ENCODE measurements at places on chromosomes 12 and 14. TPM values are rescaled to one million over a fixed set of nuclear protein-coding genes. Genes with fewer than 3 reads are reported as not detected.

The PMCH gene
- not detected for total RNA-seq

GRCh38 chr12:45473636-45474035 lies 255.9 kb upstream of the ARID2 start:
- no peak overlapping the region for H3K27ac ChIP-seq
- no peak overlapping the region for H3K4me3 ChIP-seq
- H3K4me1 ChIP-seq: no peaks in the 10 kb centered on the region

The TMTC1 gene
- total RNA-seq: 17.7 TPM

The PLEKHD1 gene
- total RNA-seq: not detected

Measured in Peyer's patch (tissue), 4 donors.